ENCODE measurements at places on chromosomes 4 and X. TPM values are rescaled to one million over a fixed set of nuclear protein-coding genes. Genes with fewer than 3 reads are reported as not detected.

Gene EVC2
- total RNA-seq, result 11.7 TPM

Gene PCSK1N
- 8.9 TPM for total RNA-seq

Gene DUSP9
- not detected for total RNA-seq

Gene EMCN
- total RNA-seq, result 43.6 TPM

Gene ANXA10
- total RNA-seq, result 0.82 TPM

Gene DOCK11
- total RNA-seq, result 0.87 TPM

DNA sequence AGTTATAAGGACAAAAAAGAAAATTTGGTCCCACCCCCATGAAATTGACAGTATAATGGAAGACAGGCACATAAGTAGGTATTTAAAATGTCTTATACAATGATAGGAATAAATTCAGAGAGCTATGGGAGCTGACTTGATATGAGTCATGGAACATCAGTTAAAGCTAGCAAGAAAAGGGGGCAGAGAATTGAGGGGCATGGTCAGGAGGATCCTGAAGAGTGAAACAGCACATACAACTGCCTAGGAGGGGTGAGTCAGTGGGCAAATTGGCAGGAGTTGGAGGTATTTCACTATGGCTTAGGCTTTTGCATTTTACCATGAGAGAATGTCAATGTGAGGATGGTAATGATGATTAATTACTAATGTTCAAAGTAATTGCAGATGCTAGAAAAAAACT, 95.4 kb upstream of the BANK1 start:
- no peak for DNase-seq

GRCh38 chr4:7593646-7594412, 159.1 kb upstream of the PSAPL1 start:
- DNase-seq, result no peak

GRCh38 chr4:134465417-134465816, 263.8 kb upstream of the PABPC4L start:
- no peak for DNase-seq

- DNase-seq, result no peak
These were observed 215.3 kb upstream of the ANXA3 start for GRCh38 chr4:78336093-78336943.

GRCh38 chr4:38904090-38904666, 36.6 kb downstream of the FAM114A1 start:
- DNase-seq, result no peak

- no peak for DNase-seq
These were observed 729 bp upstream of the IRF2 start for GRCh38 chr4:184475096-184475461.

- no peak for DNase-seq
These were observed 17.6 kb upstream of the WFS1 start for GRCh38 chr4:6252051-6252450.

DNA sequence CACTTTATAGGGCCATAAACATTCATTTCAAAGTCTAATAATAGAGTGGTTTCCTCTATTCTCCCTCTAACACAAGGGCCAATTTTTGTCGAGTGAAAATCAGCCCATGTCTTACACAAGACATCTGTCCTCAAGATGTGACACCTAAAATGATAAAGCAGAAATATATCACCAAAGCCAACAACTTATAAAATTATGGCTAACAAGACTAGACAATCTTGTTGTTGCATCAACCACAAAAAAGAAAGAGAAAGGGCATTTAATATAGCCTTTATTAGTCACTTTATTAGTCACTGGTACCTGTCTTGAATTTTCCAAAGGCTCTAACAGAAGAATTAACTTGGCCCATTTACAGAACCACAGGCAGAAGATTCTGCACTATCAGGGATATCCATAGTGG, 161.6 kb downstream of the SMIM20 start:
- no peak for DNase-seq

GRCh38 chr4:136706942-136707341, 825.4 kb downstream of the PCDH18 start:
- DNase-seq, result no peak

- DNase-seq, result no peak
These were observed 50.1 kb downstream of the CENPVL3 start for GRCh38 chrX:51568586-51568985.

- no peak for DNase-seq
These were observed 153.3 kb downstream of the MID1IP1 start for GRCh38 chrX:38954520-38954919.

DNA sequence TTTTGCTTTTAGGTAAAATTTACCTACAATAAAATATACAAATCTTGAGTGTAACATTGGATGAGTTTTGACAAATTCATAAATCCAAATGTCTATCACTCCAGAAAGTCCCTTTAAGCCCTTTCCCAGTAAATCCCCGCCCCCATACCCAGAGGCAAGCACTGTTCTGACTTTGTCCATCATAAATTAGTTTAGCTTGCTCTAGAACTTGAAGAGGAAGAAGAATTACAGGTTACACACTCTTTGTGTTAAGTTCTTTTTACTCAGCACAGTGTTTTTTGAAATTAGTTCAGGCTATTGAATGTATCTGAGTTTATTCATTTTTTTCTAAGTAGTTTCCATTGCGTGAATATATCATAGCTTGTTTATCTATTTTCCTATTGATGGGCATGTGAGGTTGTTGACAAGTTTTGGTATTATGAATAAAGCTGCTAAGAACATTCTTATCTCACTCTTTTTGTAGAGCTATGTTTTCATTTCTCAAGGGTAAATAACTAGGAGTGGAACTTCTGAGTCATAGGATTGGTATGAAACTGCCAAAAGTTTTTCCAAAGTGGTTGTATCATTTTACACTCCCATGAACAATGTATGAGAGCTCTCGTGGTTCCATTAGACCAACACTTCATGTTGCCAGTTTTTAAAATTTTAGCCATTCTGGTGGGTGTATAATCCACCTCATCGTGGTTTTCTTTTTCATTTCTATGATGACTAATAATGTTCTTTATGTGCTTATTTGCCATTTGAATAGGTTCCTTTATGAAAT, 22.4 kb upstream of the HPSE start:
- DNase-seq, result peak; percentile 94

DNA sequence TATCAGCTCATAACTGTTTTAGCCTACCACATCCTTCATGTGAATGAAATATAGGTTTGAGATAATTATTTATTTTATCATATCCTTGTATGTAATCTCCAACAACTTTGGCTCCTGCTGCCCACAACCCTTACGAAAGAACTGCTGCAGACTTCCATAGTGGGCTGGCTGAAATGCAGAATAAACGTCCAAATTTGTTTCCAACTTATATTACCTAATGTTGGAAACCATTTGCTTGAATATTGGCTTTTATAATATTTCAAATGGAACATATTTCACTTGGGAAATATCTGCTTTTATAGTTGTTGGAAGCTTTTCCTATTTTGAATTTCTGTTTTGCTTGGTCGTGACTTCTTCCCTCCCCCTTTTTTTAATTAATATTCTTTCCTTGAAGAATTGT, 45.0 kb upstream of the ITM2A start:
- DNase-seq, result no peak

- DNase-seq, result no peak
These were observed 552 bp downstream of the PIM2 start for GRCh38 chrX:48918301-48918642.

GRCh38 chrX:136867518-136867917, 13.0 kb downstream of the RBMX start:
- no peak for DNase-seq

DNA sequence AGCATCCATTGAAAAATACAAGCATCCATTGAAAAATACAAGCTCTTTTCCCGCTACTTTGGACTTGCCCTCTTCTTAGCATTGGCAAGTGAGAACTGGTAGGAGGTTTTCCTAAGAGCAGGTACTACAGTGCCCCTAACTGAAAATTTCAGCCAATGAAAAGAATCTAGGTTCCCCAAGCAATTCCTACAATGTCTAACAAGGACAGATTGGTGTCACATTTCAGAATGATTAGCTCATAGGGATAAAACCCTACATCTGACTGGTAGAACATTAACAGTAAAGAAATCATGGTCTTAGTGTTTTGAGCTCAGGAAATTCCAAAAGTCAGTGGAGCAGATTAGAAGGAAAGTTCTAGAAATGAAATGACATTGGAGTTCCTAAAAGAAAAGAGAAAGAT, 68.6 kb upstream of the QRFPR start:
- no peak for DNase-seq
